DMS79 (cell line): ENCODE measurements at places on chromosomes 12 and 14.

DNA sequence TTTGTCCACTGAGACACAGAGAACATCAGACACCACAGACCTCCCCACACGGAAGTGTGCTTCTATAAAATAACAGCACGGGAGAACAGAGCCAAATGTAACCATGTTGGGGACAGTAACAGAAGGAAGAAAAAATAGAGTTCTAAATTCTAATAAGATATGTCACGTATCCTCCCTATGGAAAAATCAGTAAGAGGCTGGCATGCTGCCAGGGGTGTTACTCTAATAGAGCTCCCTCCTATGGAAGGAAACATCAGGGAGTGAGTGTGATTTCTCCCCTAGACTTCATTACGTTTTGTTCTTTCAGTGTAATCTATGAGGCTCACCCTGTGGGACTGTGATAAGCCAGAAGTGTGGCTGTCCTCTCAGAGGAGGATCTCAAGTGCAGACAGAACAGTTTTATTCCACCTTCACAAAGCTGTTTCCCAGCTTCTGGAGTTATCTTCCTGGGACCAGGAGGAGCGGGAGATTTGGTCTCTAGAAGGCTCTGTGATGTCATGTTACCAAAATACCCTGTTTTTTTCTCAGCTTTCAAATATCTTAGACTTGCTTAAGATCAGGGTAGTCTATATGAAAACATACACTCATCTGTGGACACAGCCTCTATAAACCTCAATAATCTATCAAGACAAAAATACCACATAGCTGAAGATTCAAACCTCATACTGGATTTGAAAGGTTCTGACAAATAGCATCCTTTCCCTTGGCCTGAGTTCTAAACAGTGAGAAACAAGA is 69.3 kb downstream of the ZFC3H1 start:
- no peak for DNase-seq

DNA sequence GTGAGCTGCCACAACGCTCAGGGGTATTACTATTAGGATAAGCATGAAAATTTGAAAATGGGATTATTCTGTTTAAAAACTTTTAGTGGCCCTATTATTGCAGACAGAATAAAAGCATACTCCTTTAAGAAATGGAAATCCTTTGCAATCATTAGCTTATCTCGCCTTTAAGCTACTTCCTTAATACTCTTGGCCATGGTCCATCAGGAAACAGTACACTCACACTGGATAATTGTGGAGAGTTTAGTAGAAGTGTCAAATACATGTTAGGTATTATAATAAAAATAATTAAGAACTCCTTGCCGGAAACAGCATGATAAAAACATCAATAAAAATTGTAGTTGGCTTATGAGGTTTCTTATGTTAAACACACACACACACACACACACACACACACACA is 100.4 kb upstream of the PPFIA2 start:
- DNase-seq = no peak

DNA sequence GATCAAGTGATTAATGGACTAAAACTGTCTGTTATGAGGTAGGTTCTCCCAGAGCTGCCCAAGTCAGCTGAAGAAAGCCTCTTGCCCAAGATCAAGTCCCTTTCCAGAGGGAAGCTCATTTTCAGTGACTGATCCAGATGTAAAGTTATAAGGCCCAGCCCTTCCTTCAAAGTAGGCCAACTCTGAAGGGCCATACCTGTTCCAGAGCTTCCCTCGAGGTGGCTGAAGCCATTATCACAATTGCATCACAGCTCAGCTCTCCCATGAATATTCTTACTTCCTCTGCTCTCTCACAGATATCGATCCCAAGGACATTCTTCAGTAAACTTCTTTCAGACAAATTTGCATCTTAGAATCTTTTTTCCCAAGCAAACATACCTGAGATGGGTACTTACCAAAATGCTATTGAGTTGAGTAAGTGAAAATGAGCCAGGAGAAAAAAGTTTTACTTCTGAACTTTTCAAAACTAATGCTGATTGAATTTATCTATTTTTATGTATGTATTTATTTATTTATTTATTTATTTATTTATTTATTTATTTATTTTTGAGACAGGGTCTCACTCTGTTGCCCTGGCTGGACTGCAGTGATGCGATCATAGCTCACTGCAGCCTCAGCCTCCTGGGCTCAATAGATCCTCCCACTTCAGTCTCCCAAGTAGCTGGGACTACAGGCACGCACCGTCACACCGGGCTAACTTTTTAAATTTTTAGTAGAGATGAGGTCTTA is 42.6 kb upstream of the USP15 start:
- DNase-seq = no peak

DNA sequence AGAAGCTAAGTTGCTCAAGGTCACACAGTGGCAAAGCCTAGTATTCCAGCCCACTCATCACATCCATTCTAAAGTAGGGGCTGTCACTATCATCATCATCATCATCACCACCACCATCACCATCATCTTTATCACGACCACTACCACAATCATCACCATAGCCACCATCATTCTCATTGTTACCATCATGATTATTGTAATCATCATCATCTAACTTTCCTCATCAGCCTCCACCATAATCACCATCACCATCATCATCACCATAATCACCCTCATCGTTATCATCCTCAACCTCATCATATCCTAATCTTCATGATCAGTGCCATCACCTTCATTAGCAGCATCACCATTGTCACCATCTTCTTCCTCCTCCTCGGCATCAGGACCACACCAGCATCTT is 48.7 kb downstream of the NOS1 start:
- DNase-seq = no peak

DNA sequence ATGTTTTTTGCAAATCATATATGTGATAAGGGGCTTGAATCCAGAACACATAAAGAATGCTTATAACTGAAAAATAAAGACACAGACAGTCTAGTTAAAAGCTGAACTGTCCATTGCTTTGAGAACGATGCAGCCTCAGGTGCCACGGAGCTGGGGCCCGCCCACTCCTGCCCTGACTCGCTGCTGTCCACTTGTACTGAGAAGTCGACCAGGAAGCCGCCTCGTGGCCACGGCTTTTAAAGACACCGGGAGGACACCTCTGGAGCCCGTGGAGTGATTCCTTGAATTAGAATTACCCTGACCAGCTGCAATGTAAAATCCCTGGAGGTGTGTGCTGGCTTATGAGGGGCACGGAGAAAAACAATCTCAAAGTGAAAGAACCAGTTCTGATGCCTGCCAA is 23.9 kb upstream of the TEX22 start:
- no peak for DNase-seq

DNA sequence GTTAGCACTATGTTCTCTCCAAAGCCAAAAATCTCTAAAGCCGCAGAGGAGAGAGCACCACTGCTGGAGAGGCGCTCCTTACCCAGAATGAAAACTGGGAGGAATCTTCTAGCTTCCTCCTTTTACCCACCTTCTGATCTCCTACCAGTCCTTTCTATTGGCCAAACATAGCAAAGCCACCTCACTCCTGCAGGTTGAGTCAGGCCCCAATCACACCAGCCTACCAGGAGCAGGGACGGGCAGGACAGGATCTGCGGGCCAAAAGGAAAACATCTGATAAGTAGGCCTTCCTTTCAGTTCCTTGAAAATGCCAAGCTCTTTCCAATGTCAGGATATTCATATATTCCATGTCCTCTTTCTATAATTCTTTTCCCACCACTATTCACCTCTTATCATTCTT is 197.7 kb upstream of the CNOT2 start:
- DNase-seq = no peak

DNA sequence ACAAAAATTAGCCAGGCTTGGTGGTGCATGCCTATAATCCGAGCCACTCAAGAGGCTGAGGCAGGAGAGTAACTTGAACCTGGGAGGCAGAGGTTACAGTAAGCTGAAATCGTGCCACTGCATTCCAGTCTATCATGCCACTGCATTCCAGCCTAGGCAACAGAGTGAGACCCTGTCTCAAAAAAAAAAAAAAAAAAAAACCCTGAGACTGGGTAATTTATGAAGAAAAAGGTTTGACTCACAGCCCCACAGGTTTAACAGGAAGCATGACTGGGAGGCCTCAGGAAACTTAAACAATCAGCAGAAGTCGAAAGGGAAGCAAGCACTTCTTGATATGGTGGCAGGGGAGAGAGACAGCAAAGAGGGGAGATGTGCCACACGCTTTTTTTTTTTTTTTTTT is 123.2 kb downstream of the GXYLT1 start:
- DNase-seq = no peak

- DNase-seq = no peak
Observed at GRCh38 chr14:29465095-29465494, 462.6 kb downstream of the PRKD1 start.

- no peak for DNase-seq
Observed at GRCh38 chr14:81686512-81686911, 152.9 kb upstream of the SEL1L start.

- DNase-seq = no peak
Observed at GRCh38 chr14:72883961-72884360, 9.9 kb downstream of the DPF3 start.

GRCh38 chr14:51512316-51512715 is 139.4 kb upstream of the FRMD6 start:
- no peak for DNase-seq

GRCh38 chr14:63493246-63493645 is 49.9 kb downstream of the PPP2R5E start:
- peak; percentile 31 for DNase-seq

DNA sequence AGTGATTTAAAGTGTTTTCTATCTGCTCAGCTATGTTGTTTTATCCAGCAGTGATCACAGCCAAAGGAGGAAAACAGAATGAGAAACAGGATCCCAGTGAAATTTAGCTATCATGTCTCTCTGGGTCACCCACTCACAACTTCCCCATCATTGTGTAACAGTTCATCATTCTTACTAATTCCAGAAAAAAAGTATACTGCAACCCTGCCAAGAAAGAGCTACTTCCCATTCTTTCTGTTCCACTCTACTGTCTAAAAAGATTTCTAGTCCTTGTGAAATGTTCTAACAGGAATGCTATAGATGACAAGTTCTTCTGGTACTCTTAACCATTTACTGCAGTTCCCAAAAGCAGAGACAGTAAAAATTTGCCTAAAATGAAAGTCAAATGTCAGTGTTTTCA is 39.2 kb upstream of the CD163 start:
- DNase-seq = no peak

DNA sequence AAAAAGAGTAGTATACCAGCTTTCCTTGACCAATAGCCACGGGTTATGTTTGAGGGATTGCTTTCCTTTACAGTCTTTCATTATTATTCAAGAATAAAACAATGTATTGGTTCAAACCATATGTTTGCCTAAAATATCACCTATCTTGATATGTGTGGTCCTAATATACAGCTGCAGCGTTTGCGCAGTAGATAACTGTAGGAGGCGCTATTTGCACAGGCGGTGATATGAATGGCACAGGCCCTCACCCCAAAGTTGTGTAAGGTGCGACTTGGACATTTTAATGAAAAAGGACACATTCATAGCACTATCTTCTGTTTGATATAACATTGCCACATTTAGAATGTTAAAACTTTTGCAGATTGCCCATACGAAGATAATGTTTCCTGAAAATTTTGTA is 298.4 kb downstream of the TRHDE start:
- no peak for DNase-seq

DNA sequence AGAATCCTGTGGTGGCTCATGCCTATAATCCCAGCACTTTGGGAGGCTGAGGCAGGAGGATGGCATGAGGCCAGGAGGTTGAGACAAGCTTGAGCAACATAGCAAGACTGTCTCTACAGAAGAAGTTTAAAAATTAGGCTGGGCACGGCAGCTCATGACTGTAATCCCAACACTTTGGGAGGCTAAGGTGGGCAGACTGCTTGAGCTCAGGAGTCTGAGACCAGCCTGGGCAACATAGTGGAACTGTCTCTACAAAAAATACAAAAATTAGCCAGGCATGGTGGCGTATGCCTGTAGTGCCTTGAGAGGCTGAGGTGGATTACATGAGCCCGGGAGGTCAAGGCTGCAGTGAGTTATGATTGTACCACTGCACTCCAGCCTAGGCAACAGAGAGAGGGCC is 998 bp upstream of the CYP27B1 start:
- DNase-seq = no peak

GRCh38 chr12:79737875-79738718 is 47.3 kb upstream of the PAWR start:
- DNase-seq = no peak

GRCh38 chr12:52221912-52222457 is 11.1 kb upstream of the KRT7 start:
- no peak for DNase-seq

DNA sequence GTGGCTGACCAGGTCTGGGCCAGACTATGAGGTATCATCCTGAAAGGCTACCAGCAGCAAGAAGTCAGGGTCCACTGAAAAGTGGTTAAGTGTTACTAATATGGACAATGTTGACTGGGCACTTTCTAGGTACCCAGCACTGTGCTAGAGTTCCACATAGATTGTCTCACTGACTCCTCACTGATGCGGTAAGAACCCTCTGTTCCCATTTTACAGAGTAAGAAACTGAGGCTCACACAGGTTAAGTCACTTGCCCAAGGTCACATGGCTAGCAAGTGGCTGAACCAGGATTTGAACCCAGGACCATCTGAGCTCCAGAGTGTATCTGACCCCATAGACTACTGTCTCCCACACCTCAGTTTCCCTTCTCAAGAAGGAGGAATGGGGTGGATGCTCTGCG is 4.6 kb upstream of the CCDC85C start:
- no peak for DNase-seq

GRCh38 chr12:121712190-121712460 is 427 bp upstream of the TMEM120B start:
- DNase-seq = no peak

DNA sequence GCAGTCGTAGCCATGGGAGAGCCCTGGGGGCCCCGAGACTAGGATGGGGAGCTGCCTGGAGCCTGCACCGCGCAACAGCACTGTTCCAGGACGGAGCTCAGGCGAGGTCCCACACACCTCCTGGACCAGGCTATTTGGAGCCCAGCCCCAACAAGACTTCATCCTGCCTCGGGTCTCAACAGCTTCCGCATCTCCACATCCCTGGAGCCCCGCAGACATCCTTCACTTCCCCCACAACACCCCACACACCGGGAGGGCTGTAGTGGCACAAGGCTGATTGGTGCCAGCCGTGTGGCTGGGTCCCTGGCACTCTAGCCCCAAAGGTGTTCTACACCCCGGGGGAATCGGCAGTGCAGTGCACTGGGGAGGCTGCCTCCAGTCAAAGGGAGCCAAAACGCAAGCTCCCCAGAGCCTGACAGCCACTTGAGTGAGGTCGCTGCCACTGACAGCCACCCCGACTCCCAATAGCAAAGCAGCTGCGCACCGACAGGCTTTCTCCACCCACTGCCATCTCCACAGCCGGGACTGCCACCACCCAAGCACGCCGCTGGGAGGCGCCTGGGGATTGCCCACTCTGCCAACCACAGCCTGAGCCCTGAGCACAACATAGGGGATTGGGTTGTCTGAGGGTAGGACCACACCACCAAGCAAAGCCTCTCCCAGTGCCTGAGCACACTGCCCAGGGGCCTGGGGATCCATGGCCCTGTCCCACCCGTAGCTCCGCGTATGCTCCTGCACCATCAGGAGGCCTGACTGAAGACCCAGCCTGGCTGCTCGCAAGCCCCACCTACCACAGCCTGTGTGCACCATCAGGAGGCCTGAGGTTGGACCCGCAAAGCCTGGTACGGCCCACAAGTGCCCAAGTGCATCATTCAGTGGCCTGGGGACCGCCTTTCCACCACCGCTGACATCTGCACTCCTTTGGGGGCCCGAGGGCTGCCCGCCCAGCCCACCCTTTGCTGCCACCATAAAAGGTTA is 13.2 kb upstream of the KLRF1 start:
- DNase-seq = no peak
